ENCODE measurements at places on chromosomes 4 and X. TPM values are rescaled to one million over a fixed set of nuclear protein-coding genes. Genes with fewer than 3 reads are reported as not detected.

DNA sequence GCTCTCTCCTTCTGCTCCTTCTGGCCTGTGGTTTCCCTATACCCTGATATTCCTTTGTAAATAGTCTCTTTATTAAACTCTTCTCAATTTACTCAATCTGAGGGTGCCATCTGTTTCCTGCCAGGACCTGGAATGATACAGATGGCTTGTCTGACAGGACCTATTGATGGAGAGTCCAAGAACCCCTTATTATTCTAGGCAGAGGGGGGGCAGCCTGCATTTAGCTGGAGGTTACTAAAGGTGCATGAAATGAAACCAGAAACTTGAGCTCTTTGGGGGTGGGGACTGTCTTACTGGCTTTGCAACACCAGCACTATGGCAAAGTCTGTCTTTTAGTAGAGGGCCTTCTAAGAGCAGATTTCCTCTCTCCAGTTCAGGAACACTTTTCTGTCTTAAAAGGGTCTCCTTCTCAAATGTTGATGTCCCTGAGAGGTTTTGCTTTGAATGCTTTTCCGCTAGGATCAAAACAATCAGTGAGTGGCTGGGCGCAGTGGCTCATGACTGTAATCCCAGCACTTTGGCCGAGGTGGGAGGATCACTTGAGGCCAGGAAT, 162.5 kb upstream of the MED14 start:
- no peak for DNase-seq
- no peak overlapping the region for H3K27ac ChIP-seq
- H3K4me1 ChIP-seq = no peaks in the 10 kb centered on the region
- peaks cover 2% of the 10 kb centered on the region for H3K27me3 ChIP-seq
- H3K4me3 ChIP-seq = no peak overlapping the region

DNA sequence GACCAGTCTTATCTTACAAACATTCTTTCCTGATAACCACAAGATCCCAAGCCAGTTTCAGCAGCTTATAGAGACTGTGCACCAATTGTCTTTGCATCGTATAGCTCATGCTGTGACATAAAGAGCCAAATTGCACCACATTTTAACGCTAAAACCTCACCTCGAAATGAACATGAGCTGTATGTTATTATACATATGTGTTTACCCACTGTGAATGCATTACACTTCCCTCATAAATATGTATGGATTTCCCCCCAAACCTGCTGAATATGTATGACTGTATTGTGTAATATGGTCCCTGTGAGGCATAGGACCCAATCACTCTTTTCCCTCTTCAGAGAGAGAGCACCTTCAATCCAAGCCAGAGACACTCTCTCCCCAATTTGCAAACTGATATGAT, 692.4 kb downstream of the NLGN4X start:
- no peak overlapping the region for H3K27ac ChIP-seq
- no peak overlapping the region for H3K4me3 ChIP-seq
- H3K27me3 ChIP-seq = no peaks in the 10 kb centered on the region
- H3K36me3 ChIP-seq = no peaks in the 10 kb centered on the region
- DNase-seq = no peak

GRCh38 chrX:10636337-10636736, 16.0 kb upstream of the MID1 start:
- peak overlapping the region; percentile 70 for H3K27ac ChIP-seq
- DNase-seq = peak; percentile 33
- H3K36me3 ChIP-seq = no peaks in the 10 kb centered on the region
- H3K4me3 ChIP-seq = peak overlapping the region; percentile 77

DNA sequence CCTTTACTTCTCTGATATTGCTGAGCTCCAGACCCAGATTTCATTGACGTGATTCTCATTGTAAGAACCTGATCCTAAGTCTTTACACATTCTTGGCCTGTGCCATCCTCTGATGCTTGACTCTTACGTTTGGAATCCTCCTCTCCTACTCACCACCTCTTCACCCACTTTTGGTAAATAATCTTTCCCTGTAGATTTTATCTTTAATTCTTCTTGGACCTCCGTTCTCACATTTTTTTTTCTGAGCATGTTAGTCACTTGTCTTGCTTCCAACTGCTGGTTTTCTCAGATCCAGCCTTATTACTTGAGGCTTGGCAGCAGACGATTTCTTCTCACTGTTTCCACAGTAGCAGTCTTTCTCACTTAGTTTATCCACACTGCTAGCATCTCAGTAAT, 12.4 kb upstream of the SH3RF1 start:
- H3K27ac ChIP-seq = peak overlapping the region; percentile 90
- peak overlapping the region; percentile 77 for H3K4me3 ChIP-seq
- no peaks in the 10 kb centered on the region for H3K27me3 ChIP-seq
- H3K4me1 ChIP-seq = peaks cover 45% of the 10 kb centered on the region

DNA sequence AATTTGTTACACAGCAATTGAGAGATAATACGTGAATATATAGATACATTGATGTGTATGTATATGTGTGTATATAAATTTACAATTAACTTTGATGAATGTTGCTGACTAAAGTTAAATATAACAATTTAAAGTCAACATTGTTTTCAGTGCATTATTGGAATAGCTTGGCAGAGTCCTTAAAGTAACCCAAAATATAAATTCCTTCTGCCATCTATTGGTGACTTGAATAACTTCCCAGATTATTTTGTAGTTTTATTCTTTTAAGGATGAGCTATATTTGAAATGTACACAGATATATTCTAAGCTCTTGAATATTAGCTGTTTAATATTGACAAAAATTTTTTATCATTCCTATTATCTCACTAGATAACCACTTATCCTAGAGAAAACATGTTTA, 298.2 kb upstream of the FSTL5 start:
- no peaks in the 10 kb centered on the region for H3K36me3 ChIP-seq
- H3K27me3 ChIP-seq = no peaks in the 10 kb centered on the region
- no peak overlapping the region for H3K27ac ChIP-seq
- H3K4me3 ChIP-seq = no peak overlapping the region
- no peaks in the 10 kb centered on the region for H3K4me1 ChIP-seq
- no peak for DNase-seq

- no peak for DNase-seq
- peaks cover 52% of the 10 kb centered on the region for H3K36me3 ChIP-seq
- H3K27ac ChIP-seq = peak within 1 kb of the TSS; percentile 80
- peaks cover 3% of the 10 kb centered on the region for H3K27me3 ChIP-seq
These were observed at the start of gene ITGB1BP2 for GRCh38 chrX:71301195-71301924. TSS of gene ITGB1BP2 (plus strand) at chrX:71301750. CDS start at chrX:71301807, 57 bp downstream.

DNA sequence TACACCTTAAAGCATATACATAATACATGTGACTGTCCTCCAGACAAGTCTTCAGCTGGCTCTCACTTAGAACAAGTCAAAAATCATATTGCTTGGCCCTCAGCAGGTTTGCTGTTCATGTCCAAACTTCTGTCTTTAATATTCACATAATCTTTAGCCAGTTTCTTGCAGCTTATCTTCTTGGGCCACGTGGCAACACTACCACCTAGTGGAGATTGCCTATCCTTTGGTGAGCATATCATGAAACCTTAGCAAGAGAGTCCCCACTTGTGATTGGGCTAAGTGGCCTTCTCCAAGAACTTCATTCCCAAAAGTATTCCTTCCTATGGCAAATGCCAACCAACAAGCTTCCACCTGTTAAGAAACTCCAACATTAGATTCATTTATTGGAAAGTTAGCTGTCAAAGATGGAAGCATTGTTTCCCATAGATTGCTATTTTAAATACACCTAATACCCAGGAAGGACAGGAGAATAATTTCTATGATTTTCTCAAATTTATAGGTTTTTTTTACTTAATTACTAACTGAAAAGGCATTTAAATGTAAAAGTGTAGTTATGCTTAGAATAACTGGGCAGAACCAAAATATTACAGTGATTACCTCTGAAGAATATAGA, 231.9 kb upstream of the INTU start:
- DNase-seq = peak; percentile 72
- H3K4me1 ChIP-seq = no peaks in the 10 kb centered on the region
- H3K27ac ChIP-seq = no peak overlapping the region
- no peaks in the 10 kb centered on the region for H3K36me3 ChIP-seq
- no peak overlapping the region for H3K4me3 ChIP-seq
- H3K27me3 ChIP-seq = peaks cover 4% of the 10 kb centered on the region

GRCh38 chrX:121260596-121261240, 213.3 kb downstream of the GLUD2 start:
- H3K4me1 ChIP-seq = no peaks in the 10 kb centered on the region
- no peak for DNase-seq
- H3K36me3 ChIP-seq = no peaks in the 10 kb centered on the region

GRCh38 chrX:86806786-86807185, 658.5 kb downstream of the DACH2 start:
- H3K36me3 ChIP-seq = 0 out of 2 replicates have a peak, but pooled peaks cover 5% of the 10 kb centered on the region
- DNase-seq = no peak
- H3K27me3 ChIP-seq = no peaks in the 10 kb centered on the region
- no peak overlapping the region for H3K4me3 ChIP-seq
- no peaks in the 10 kb centered on the region for H3K4me1 ChIP-seq

DNA sequence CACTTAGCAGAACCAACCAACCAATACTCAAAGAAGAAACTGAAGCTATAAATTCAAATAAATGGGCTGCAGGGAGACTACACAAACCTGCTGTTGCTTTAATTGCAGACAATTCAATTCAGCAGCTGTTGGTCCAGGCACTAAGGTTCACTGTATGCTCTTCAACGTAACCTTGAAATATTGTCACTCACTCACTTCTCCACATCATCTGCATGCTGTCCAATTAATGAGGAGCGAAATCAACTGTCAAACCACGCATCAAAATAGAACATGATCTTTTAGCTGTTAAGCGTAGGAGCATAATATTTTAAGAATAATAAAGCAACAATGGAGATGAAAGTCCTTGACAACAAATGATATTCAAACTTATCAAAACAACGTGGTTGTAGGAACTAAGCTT, 17.0 kb downstream of the ENOX2 start:
- H3K4me1 ChIP-seq = peaks cover 5% of the 10 kb centered on the region
- H3K4me3 ChIP-seq = no peak overlapping the region
- DNase-seq = no peak
- H3K27me3 ChIP-seq = no peaks in the 10 kb centered on the region

DNA sequence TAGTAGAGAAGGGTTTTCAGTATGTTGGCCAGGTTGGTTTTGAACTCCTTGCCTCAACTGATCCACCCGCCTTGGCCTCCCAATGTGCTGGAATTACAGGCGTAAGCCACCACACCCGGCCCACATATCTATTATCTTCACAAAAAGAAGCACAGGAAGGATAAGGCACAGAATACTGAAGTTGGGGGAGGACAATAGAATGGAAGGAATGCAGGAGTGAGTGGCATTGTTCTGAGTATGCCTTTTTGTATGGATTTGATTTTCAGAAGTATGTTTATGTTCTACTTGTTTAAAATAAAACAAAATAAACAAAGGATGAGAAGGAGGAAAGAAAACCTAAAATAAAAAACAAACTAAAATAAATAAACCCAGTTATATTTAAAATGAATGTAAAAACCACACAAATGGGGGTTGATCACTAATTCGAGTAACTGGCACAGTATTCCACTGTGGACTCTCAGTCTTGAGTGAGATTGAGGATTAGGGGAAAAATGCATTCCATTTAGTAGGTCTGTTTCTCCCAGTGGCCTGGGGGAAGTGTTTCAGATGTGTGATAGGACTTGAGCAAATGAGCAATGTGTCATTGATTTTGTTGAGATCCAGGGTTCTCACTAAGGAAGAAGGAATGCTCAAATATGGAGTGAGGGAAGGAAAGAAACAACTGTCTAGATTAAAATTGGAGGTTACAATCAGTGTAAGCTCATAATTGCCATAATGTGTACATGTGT, 109.0 kb upstream of the C1QTNF7 start:
- peak; percentile 78 for DNase-seq
- H3K4me3 ChIP-seq = no peak overlapping the region
- no peaks in the 10 kb centered on the region for H3K36me3 ChIP-seq
- H3K27me3 ChIP-seq = peaks cover 5% of the 10 kb centered on the region

DNA sequence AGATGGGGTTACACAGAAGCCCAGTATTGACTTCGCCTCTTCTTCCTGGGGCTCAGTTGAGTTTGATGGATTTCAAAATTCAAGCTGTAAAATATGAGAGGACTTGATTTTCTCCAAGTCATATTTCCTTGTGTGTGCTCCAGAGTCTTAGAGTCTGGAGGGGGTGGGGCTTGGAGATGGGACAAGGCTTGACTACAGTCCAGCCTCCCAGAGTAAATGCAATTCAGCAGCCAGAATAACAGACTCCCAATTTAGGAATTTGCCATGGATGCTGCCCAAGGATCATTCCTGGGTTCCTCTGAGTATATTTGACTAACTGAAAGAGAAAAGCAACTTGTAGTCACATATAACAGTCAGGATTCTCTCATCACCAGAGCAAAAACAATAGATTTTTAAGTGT, 53.7 kb upstream of the RBPJ start:
- peaks cover 3% of the 10 kb centered on the region for H3K27me3 ChIP-seq
- DNase-seq = no peak
- H3K36me3 ChIP-seq = no peaks in the 10 kb centered on the region
- H3K4me1 ChIP-seq = peaks cover 21% of the 10 kb centered on the region
- H3K27ac ChIP-seq = no peak overlapping the region

GRCh38 chr4:40887764-40888131, 138.0 kb downstream of the NSUN7 start:
- H3K27ac ChIP-seq = no peak overlapping the region
- DNase-seq = no peak
- no peaks in the 10 kb centered on the region for H3K4me1 ChIP-seq
- H3K27me3 ChIP-seq = peaks cover 3% of the 10 kb centered on the region
- peaks cover 5% of the 10 kb centered on the region for H3K36me3 ChIP-seq

DNA sequence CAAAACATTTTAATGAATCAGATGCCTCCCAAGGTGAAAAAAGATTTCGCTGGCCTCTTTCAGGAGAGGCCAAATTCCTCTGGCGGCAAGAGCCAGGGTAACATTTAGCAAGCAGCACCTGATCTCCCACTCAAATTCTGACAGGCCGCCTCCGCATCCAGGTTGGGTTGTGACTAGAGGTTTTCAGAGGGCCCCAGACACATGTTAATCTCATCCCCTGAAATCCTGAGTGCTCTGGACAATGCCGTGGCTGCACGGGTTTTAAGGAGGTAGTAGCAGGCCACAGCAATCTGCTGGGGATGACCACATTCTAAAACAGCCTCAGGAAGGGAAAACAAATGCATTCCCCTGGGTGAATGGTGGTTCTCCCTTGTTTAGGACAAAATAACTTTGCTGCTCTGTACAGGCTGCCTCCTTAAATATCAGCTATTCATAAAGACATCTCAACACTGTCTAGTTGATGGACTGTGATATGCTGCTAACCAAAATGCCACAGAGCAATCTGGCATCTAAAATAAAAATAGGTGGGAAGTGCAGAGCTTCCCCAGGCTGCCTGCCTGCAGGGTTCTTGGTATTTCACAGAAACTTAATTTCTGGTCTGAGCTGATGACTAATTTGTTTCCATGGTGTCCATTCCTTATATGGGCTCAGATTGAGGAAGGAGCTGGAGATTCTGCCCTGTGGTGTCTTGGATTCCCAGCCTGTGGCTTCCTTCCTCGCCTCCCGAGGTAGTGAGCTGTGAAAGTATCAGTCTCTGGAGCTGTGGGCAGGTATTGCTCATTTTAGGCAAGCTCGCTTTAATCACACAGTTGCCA, 202.0 kb downstream of the DCLK2 start:
- peaks cover 25% of the 10 kb centered on the region for H3K36me3 ChIP-seq
- H3K4me3 ChIP-seq = peak overlapping the region; percentile 78
- H3K27me3 ChIP-seq = peaks cover 20% of the 10 kb centered on the region
- peak overlapping the region; percentile 98 for H3K27ac ChIP-seq
- H3K4me1 ChIP-seq = peaks cover 76% of the 10 kb centered on the region

Gene CC2D2A
- total RNA-seq = 18.3 TPM

Gene UGT8
- total RNA-seq = not detected

Gene TAF7L
- 0.37 TPM for total RNA-seq

Gene TXK
- 0.15 TPM for total RNA-seq

Gene BANK1
- not detected for total RNA-seq

Gene ADGRG2
- total RNA-seq = not detected

Gene PNMA6F
- not detected for total RNA-seq

Measured in HFFc6 (cell line).